ENCODE measurements at places on chromosomes 3 and 15.

- DNase-seq: no peak
Observed at GRCh38 chr3:14823910-14824629, 5.3 kb downstream of the FGD5 start.

- no peak for DNase-seq
Observed at GRCh38 chr3:150729682-150730360, 26.1 kb upstream of the ERICH6 start.

DNA sequence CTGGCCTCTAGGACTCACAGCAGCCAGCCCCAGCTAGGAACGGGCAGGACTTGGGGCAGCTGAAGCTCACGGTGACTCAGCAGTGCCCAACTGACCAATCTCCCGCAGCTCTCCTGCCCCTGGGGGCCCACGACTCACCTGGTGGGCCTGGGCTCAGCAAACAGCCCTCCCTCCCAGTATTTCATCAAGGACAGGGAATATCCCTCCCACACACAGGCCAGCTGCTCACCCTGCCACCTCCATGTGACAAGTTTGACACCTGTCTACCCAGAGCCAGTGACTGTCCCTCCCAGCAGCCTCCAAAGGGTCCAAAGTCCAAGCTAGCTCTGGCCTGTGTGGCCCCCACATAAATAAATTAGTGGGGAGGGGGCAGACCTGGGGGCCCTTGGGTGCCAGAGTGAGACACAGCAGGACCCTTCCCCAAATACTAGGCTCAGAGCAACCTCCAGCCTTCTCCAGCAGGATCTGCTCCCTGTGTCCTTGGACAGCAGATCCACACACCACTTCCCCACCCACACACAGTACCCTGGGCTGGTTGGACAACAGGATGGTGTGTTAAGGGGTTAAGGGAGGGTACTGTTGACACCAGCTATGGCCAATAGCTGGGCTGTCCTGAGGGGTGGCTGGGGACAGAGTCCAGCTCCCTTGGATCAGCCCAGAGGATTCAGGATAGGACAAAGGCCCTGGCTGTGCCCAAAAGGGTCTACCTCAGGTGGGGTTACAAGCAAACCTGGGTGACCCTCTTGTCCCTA is 4.3 kb downstream of the GNAT1 start:
- DNase-seq: no peak

GRCh38 chr3:190336516-190337189 is 14.4 kb upstream of the CLDN1 start:
- DNase-seq: no peak

- DNase-seq: no peak
Observed at GRCh38 chr3:187843654-187844053, 98.4 kb upstream of the BCL6 start.

GRCh38 chr15:31442699-31443111 is 116.1 kb downstream of the KLF13 start:
- no peak for DNase-seq

DNA sequence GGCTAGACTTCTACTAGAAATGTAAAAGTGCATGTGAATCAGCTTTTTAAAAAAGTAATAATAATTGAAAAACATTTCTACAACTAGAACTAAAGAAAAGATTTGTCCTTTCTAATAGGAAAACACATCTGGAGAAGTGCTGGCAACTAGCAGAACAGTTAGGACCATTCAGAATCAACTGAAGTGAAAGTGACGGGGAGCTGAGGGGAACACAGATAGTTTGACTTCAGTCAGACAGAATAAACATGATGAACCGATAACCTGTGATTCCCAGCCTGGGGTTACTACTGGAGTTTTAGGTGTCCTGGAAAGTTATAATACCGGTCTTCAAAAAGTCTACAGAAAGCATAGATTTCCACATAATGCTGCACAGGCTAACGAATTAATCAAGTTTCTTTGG is 28.1 kb downstream of the OPA1 start:
- no peak for DNase-seq

GRCh38 chr3:106004137-106004681 is 135.4 kb upstream of the CBLB start:
- no peak for DNase-seq

- DNase-seq: no peak
Observed at GRCh38 chr3:3802046-3802445, 2.8 kb downstream of the LRRN1 start.

DNA sequence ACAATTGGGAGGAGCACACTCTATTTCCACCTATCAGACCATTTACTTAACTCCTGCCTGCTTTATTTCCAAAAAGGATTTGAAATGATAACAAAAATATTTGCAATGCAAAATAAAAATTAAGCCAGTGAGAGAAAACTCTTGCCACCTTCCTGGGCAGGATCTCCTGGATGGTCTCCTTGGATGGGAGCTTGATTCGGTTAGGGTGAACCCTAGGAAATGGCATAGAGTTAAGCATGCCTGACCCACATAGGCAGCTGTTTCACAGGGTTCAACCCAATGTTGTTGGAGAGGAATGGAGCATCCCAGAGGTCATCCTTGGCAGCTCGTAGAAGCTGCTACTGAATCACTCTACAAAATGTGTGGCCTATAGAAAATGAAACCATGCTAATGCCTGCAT is 83.8 kb downstream of the TGFBR2 start:
- no peak for DNase-seq

DNA sequence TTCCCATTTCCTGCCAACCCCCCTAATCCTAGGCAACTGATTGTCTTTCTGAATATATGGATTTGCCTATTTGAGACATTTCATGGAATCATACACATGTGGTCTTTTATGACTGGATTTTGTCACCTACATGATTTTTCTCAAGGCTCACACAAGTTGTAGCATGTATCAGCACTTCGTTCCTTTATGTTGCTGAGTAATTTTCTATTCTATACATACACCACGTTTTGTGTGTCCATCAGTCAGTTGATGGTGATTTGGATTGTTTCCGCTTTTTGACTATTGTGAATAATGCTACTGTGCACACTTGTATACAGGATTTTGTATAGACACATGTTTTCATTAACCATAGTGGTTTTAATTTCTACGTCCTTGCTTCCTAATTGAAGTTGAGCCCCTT is 203.1 kb downstream of the ITPR1 start:
- DNase-seq: no peak

DNA sequence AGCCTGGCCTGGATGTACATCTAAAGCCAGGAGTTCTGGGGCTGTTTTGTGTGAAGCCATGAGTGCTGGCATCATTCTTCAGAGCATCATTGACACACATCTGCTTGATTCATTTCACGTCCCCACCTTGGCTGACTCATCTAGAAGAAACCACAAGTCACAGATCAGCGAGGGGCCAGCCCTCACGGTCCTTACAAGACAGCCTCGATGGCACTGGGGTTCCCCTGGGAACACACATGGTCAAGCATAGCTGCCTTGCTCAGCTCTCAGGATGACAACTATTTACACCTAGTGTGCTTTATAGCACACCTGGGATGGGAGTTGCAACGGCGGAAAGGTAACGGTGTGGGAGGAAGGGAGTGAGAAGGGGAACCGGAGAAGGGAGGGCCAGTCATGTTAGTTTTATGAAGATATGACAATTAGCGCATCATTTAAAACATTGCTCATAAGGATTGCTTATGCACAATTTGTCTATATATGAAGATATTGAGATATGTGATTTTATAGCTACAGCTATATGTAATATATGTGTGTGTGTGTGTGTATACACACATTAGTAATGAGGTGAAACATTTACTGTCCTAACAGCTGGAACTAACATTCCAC is 227.1 kb downstream of the RPLP1 start:
- no peak for DNase-seq

- no peak for DNase-seq
Observed at GRCh38 chr15:66735909-66736305, 33.9 kb downstream of the SMAD6 start.

- DNase-seq: no peak
Observed at GRCh38 chr3:50592568-50592967, 19.0 kb downstream of the CISH start.

- no peak for DNase-seq
Observed at GRCh38 chr3:8574670-8575322, 69.8 kb downstream of the SSUH2 start.

GRCh38 chr15:83954506-83954905 is 281.1 kb upstream of the GOLGA6L4 start:
- no peak for DNase-seq

- DNase-seq: no peak
Observed at GRCh38 chr15:36831125-36831903, 251.9 kb downstream of the CDIN1 start.

GRCh38 chr3:73719861-73720260 is 95.1 kb upstream of the PDZRN3 start:
- DNase-seq: no peak

GRCh38 chr3:4849739-4850138 is 129.5 kb upstream of the BHLHE40 start:
- DNase-seq: no peak

GRCh38 chr3:179416681-179417080 is 34.6 kb downstream of the GNB4 start:
- no peak for DNase-seq

- DNase-seq: no peak
Observed at GRCh38 chr3:71384837-71385716, 198.5 kb downstream of the FOXP1 start.

DNA sequence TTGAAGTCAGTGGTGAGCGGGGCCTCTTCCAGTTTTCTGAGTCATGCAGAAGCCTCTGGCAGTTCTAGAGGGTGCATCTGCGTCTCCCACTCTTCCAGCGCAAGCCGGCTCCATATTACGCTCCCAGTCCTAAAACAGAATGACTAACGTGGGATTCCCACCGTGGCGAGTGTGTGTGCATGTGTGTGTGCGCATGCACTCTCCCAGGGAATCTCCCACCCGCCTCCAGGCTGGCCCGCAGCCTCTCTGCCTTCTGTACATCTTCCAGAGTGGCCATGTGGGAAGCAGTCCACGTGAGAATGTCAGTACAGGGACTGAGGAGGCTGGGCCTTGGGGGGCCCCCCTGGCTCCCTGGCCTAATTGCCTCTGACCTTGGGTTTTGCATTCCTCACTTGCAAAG is 87.7 kb downstream of the LSM3 start:
- DNase-seq: no peak

GRCh38 chr3:179026636-179027035 is 45.0 kb downstream of the ZMAT3 start:
- DNase-seq: no peak
